LHCN-M2 (cell line): ENCODE measurements at places on chromosomes 7 and 10. TPM values are rescaled to one million over a fixed set of nuclear protein-coding genes. Genes with fewer than 3 reads are reported as not detected.

SORCS1 gene
- total RNA-seq = not detected in 2 replicates

GSTO2 gene
- 0.38 and 0.46 TPM in 2 replicates for total RNA-seq

ADARB2 gene
- 0.11 and 0.83 TPM in 2 replicates for total RNA-seq

- DNase-seq = no peak
Observed at GRCh38 chr10:119498889-119499676, 43.4 kb downstream of the RGS10 start.

DNA sequence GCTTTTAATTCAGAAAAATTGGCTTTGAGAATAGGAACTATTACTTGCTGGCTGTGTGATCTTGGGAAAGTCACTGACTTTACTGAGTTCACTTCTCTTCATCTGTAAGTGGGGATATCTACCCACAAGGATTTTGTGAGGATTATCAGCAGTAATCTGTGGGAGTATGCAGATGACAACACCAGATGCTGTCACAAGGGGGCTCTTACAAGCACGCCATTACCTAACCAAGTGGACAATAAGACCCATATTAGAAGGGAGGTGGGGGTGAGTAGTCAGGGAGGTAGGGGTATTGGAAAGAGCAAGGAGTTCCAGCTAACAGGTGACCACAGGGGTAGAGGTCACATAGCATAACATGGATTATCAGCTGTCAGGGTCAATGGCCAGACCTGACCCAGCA lies 569.4 kb downstream of the SUGCT start:
- no peak for DNase-seq

DNA sequence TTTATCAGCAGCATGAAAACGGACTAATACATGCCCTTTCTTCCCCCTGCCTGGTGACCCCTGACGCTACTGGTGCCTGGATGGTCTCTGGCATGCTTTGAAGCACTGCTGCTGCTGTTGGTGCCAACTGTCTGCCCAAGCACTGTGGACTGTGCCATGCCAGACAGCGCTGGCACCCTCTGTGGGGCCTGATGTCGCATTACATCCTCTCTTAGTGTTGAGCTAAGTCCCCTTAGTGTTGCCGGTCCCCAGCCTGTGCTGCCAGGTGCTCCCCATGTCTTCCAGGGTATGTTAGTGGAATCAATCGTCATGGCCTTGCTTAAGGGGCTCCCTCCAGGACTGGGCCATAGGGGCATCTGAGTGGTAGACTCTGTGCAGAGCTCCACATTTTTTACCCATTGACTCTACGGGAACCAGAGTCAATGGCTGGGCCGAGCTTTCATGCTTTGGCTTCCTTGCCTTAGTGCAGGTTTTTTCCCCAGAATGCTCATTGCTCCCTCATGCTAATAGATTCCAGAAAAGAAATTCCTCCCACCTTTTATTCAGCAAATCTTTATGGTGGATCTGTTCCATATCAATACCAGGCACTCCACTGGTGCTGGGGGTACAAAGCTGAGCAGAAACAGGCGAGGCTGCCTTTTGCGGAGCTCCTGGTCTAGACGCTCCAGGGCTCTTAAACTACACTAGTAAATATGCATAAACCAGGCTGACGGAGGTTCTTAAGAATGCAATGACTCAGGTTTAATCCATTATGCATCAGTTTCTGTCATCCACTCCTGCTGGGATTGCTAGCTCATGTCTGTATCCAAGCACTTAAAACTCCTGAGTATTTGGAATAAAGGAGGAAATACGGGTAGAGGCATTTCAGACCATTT lies 21.8 kb upstream of the MRC1 start:
- peak; percentile 93 for DNase-seq

- DNase-seq = no peak
Observed at GRCh38 chr7:30642789-30643188, 39.5 kb downstream of the CRHR2 start.

TSPAN13 gene
- 0.34 and 0.96 TPM in 2 replicates for total RNA-seq

DNA sequence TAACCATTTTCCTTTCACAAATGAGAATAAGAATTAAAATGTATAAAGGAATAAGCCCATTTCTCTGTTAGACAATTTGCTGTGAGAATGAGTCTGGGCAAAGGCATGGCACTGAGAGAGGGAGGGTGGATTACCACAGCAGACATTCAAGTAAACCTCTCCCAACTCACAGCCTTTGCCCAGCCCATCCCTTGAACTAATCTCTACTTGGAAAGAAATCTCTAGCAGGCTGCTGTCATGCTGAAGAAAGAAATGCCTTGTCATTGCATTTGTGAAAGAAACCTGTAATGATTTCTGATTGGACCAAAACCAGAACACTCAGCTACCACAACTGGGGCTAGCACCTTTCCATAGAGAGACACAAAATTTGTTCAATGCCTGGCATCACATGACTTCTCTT lies 39.2 kb downstream of the CH25H start:
- DNase-seq = no peak

DNA sequence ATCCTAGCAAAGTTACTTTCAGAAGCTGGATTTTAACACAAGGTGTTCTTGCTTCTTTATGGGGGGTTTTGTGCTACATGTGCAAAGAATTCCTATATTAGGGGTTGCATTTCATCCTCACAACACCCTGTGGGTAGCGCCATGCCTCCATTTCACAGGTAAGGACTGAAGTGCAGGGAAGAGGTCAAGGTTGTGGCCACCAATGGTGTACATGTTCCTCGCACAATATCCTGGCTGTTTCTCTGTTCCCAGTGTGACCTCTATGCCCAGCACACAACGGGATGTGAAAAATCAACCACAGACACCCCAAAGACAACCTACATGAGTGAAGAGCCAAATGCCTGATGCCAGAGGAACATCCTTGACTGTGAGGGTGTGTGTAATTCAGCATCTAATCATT lies 80.8 kb downstream of the CHST15 start:
- no peak for DNase-seq

CYP3A7 gene
- total RNA-seq = 0.06 TPM in 1 of 2 replicates, not detected in the other

CDHR3 gene
- total RNA-seq = 1.2 and 2.3 TPM in 2 replicates

DNA sequence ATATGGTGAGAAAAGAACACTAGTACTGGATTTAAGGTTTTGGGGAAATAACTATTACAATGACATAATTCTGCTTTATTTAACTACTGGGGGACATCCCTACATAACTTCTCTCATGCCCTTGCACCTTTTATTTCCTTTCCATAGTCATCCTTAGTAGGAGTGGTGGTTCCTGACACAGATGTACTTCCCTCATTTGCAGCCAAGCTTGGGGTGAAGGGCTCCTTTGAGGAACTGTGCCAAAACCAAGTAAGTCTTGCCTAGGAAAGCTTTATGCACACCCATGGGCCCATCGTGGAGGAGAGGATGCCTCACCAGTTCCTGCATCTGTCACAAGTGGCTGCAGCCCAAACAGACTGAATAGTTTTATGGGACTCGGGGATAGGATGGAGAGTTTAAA lies 20.6 kb downstream of the ZDHHC6 start:
- DNase-seq = no peak

- DNase-seq = no peak
Observed at GRCh38 chr7:133568544-133568943, 315.7 kb downstream of the EXOC4 start.

- DNase-seq = peak; percentile 100
Observed at GRCh38 chr7:134613623-134614347, 32.9 kb upstream of the BPGM start.

DNA sequence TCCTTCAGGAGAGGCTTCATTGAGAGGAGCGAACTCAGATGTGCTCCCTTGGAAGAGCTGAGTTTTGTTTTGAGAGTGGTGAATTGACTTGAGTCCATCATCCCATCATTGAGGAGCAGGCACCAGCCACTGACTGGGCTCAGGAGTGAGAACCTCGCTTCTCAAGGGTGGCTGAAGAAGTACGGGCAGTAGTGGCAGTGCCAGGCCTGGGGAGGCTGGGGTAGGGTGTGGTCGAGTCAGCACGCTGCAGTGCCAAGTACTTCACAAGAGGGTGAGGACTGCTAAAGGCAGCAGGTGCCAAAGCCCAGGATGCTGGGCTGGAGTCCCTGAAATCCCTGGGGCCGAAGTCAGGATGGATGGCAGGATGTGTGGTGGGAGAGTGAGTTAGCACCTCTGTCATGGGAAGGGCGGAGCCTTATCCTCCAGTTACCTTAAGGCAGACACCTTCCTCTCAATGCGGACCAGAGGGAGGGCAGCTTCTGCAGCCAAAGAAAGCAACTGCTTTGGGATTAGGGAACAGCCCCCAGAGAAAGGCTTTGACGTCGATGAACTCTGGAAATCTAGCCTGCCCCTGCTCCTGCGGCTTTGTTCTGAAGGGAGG lies 210.3 kb downstream of the CAMK1D start:
- DNase-seq = no peak

DNA sequence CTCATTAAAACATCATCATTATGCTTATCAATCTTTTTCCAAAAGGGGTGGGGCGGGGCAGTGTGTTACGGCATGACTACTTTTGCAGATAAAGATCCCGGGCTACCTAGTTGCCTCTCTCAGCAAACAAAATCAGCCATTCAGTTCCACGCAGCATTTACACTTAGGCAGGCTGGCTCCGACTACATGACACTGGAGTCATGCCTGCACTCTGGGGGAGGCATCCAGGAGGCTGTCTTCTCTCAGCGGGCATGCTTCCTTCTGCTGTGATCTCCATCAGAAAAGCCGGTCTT lies 193.9 kb upstream of the TCF7L2 start:
- no peak for DNase-seq

- DNase-seq = no peak
Observed at GRCh38 chr10:106746868-106747267, 417.6 kb downstream of the SORCS1 start.

DNA sequence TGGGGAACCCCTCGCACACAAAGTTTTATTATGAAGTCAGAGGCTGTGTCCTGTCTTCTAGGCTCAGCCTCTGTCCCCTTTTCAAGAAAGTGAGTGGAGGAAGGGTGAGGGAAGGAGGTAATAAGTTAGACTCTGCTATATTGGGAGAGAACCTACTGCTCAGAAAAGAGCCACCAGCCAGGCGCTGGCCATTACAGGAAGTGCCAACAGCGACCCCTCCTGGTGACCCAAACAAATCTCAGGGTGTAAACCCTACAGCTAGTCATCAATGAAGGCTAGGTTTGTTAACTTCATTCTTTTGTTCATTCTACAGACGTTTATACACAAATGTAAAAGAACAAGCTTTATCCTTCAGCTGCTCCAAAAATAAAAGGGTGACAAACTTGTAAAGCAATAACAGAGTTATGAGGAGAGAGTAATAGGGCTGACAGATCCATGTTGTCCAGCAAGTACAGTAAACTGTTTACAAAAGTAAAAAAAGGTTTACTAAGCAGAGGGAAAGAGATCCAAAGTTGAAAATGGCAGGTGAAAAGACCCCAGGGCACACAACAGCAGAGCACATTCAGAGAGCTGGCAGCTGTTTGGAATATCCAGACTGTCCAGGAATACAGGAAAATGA lies 82.7 kb downstream of the FAM204A start:
- DNase-seq = peak; percentile 25

DNA sequence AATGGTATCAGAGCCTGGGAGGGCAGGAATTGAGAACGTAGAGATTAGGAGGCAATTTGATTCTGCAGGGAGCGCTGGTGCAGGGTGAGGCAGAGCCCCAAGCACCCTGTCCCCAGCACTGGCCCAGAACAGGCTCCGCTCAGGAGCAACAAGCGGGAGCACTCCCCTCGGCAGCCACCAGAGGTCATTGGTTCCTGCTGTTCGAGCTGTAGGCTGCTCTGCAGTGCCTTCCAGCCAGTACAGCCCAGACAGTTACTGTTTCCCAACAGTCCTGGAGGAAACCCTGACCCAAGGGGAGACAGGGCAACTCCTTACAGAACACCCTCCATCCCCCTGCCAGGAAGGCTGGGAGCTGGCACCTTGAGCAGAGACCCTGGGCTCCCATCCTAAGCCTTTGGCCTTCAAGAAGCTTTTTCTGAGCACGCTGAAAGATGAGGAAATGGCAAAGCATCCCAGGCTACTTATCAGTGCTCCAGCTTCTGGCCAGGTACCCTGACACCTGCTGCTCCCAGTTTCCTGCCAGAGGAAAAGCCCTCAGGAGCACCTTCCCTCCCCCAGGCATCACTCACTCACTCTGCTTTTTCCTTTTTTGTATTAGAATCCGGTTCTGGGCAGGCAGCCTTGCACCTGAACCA lies 71.2 kb upstream of the EFCAB10 start:
- peak; percentile 54 for DNase-seq

DNA sequence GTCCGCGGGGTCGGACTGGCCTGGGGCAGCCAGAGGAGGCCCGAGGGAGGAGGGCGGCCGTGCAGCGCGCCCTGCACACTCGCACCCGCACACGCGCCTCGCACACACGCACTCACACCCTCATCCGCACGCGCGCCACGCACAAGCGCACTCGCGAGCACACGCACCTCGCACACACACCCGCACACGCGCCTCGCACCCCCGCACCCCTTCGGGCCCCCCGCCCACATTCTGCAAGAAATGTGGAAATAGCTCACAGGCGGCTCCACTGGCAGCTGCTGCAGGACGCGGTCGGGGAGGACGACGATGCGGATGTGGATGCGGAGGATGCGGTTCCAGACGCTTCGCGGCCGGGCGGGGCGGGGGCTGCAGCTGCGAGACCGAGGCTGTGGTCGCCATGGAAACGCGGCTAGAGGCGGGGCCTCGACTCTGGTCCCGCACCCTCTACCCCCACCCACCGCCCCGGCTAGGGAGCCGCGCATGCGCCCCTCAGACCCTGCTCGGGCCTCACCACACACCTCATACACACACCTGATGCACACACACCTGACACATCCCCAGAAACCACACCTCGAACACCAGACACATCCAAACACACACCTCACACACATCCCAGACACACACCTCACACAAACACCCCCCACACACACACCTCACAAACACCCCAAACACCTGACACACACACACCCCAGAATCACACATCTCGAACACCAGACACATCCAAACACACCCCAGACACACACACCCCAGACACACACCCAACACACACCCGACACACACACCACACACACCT lies at the start of gene CALY:
Gene CALY, minus strand, starts transcription at position 320 of the 793 bp plus-strand sequence. CDS start 7,907 bp downstream, outside the sequence.
- DNase-seq = no peak

DNA sequence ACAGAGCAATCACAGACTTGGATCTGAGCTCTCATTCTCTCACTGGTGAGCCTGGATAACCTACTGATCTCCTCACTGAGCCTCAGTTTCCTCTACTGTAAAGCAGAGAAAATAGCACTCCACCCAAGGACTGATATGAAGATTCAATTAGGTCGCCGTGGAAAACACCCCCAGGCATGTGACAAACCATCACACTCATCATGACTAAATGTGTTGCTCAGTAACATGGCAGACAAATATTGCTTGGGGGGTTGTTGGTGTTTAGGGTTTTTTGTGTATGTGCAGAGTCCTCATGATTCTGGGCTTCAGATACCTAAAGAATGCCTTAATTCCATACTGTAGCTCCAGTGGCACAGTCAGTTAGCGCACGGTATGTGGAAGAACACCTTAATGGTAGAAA lies 122.1 kb upstream of the TCF7L2 start:
- DNase-seq = no peak

GRCh38 chr7:29453021-29453420 lies 110.6 kb upstream of the PRR15 start:
- no peak for DNase-seq

ATG9B gene
- total RNA-seq = 0.06 TPM in 2 replicates

AGR3 gene
- not detected in 2 replicates for total RNA-seq

IL6 gene
- 1.7 TPM in 1 of 2 replicates, not detected in the other for total RNA-seq

CREB5 gene
- total RNA-seq = 6.5 and 9.0 TPM in 2 replicates

- no peak for DNase-seq
Observed at GRCh38 chr10:75176046-75176445, 34.5 kb upstream of the VDAC2 start.
